H1 (cell line): ENCODE measurements at places on chromosomes 12 and 14. TPM values are rescaled to one million over a fixed set of nuclear protein-coding genes. Genes with fewer than 3 reads are reported as not detected.

GRCh38 chr12:107912421-107913004 is 138.0 kb downstream of the ASCL4 start:
- peak overlapping the region; percentile 69 for H3K4me3 ChIP-seq
- H3K27me3 ChIP-seq: no peaks in the 10 kb centered on the region; the same call in 1 of the 2 replicates
- no peak overlapping the region for H3K27ac ChIP-seq
- H3K36me3 ChIP-seq: no peaks in the 10 kb centered on the region
- DNase-seq: peak; percentile 98

DNA sequence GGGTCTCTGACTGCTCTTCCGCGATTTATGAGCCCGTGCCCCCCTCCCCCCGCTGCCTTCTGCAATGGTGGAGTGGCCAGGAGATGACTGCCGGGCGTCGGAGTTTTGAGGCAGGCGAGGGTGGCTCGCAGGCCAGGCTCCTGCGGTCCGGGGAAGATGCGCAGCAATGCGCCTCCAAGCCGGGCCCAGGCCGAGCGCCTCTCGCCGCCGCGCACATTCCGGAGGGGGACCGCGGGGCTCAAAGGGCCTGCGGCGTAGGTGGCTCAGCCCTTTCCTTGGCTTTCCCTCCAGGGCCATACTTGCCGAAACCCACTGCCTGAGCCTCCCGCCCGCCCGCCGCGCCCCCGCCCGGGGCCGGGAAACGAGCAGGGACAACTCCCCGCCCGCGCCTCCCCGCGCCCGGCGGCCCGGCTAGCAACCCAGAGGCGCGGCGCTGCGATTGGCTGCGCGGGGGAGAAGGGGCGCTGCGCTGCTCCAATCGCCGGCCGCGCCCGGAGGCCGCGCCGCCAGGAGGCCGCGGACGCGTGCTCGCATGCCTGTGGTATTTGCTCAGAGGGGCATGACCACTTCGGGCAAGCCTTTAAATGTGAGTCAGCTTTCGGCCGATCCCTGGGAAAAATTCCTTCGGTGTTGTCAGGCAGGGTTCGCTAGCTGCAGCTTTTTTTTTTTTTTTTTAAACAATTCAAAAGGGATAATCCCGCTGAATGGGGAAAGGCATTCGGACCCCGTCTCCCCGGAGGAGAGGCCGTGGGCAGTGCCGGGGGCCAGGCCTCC is 157.9 kb upstream of the PARP11 start:
- no peak overlapping the region; the same call in 1 of the 2 replicates for H3K4me3 ChIP-seq
- DNase-seq: peak; percentile 91

GRCh38 chr12:42172441-42173210 is 28.0 kb upstream of the GXYLT1 start:
- no peak for DNase-seq
- no peaks in the 10 kb centered on the region for H3K27me3 ChIP-seq
- H3K4me3 ChIP-seq: no peak overlapping the region
- H3K4me1 ChIP-seq: no peaks in the 10 kb centered on the region
- no peak overlapping the region for H3K27ac ChIP-seq
- no peaks in the 10 kb centered on the region for H3K36me3 ChIP-seq

DNA sequence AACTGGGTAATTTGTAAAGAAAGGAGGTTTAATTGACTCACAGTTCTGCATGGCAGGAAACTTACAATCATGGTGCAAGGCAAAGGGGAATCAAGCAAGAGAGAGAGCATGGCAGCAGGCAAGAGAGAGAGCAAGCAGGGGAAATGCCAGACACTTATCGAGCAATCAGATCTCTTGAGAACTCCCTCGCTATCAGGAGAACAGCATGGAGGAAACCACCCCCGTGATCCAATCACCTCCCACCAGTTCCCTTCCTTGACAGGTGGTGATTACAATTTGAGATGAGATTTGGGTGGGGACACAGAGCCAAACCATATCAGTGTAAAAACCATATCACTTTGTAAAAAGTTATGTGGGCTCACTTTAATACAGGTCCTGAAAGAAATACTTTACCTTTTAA is 56.4 kb upstream of the NEDD1 start:
- no peak overlapping the region for H3K4me3 ChIP-seq
- H3K4me1 ChIP-seq: no peaks in the 10 kb centered on the region
- DNase-seq: no peak
- no peaks in the 10 kb centered on the region for H3K27me3 ChIP-seq

DNA sequence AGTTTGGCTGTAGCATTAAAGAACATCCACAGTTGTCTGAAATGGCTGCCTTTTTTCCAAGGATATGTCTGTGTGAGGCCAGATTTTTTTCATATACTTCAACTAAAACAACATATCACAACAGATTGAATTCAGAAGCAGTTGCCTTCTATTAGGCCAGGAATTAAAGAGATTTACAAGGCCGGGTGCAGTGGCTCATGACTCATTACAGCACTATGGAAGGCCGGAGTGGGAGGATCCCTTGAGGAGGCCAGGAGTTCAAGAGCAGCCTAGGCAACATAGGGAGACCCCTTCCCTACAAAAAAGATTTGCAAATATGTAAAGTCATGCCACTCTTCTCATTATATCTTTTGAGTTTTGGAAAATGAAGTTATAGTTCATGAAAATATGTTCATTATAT is 108.6 kb downstream of the KTN1 start:
- H3K36me3 ChIP-seq: peaks cover 10% of the 10 kb centered on the region; the same call in 1 of the 2 replicates
- H3K27ac ChIP-seq: no peak overlapping the region
- no peaks in the 10 kb centered on the region for H3K27me3 ChIP-seq

GRCh38 chr14:98932431-98933325 is 339.3 kb downstream of the BCL11B start:
- no peak overlapping the region for H3K4me3 ChIP-seq
- no peak for DNase-seq
- H3K36me3 ChIP-seq: no peaks in the 10 kb centered on the region
- no peaks in the 10 kb centered on the region for H3K27me3 ChIP-seq

GRCh38 chr12:94202245-94203180 is 54.1 kb downstream of the PLXNC1 start:
- no peak overlapping the region for H3K27ac ChIP-seq
- no peaks in the 10 kb centered on the region for H3K4me1 ChIP-seq
- no peak for DNase-seq
- no peaks in the 10 kb centered on the region for H3K36me3 ChIP-seq
- H3K4me3 ChIP-seq: no peak overlapping the region

GRCh38 chr14:46063872-46064271 is 587.7 kb downstream of the RPL10L start:
- no peaks in the 10 kb centered on the region for H3K27me3 ChIP-seq
- H3K4me3 ChIP-seq: no peak overlapping the region
- H3K27ac ChIP-seq: no peak overlapping the region
- H3K4me1 ChIP-seq: no peaks in the 10 kb centered on the region
- no peak for DNase-seq

- DNase-seq: no peak
- H3K27me3 ChIP-seq: peaks cover 3% of the 10 kb centered on the region; the same call in 1 of the 2 replicates
- no peak overlapping the region for H3K27ac ChIP-seq
- H3K4me1 ChIP-seq: peaks cover 14% of the 10 kb centered on the region
- no peaks in the 10 kb centered on the region for H3K36me3 ChIP-seq
Measured at GRCh38 chr12:6193853-6194815, 6.1 kb upstream of the CD9 start.

DNA sequence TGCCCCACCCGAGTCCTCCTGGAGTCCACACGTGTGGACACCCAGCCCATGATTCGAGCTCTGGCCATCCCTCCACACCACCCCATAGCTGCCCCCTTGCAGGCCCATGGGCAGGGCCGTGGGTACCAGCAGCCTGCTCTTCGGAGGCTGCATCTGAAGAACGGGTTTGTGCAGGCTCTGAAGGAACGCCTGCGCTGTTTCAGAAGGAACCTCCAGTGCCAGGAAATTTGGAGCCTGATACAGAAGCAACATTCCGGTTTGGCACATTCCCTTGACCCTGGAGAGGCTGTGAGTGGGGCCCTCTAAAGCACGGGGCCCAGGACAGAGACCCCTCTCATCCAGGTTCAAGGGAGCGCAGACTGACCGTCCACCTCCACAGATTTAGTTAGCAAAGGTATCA is 57.0 kb downstream of the ZNF664 start:
- no peak overlapping the region for H3K27ac ChIP-seq
- no peaks in the 10 kb centered on the region for H3K36me3 ChIP-seq
- H3K4me1 ChIP-seq: no peaks in the 10 kb centered on the region
- no peaks in the 10 kb centered on the region for H3K27me3 ChIP-seq

- no peak for DNase-seq
- H3K27me3 ChIP-seq: no peaks in the 10 kb centered on the region
- H3K36me3 ChIP-seq: no peaks in the 10 kb centered on the region
- no peak within 1 kb of the TSS for H3K27ac ChIP-seq
Measured at GRCh38 chr12:55930771-55931316, at the start of gene DGKA. Gene DGKA, plus strand, starts transcription at chr12:55931162. Its CDS starts 5,342 bp downstream, at chr12:55936504.

DNA sequence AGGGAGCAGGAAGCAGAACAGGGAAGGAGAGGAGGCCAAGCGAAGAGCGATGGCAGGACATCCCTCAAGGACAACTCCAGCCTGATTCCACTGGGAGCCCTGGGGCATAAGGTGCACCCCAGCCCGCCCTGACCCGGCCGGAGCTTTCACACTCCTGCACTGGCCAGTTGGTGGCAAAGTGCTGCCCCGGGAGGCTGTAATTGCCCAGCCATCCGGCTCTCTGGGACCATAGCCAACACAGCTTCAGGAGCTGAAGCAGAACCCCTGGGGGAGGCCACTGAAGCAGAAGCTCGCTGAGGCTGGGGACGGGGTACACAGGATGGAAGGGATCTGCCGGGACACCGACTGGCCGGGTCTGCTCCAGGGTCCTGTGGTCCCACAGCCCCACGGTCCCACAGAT is 41.9 kb upstream of the BEGAIN start:
- H3K4me1 ChIP-seq: no peaks in the 10 kb centered on the region
- no peaks in the 10 kb centered on the region for H3K36me3 ChIP-seq
- H3K4me3 ChIP-seq: no peak overlapping the region
- H3K27ac ChIP-seq: no peak overlapping the region
- DNase-seq: no peak
- H3K27me3 ChIP-seq: peaks cover 2% of the 10 kb centered on the region; the same call in 1 of the 2 replicates

- DNase-seq: no peak
- H3K27ac ChIP-seq: no peak overlapping the region
Measured at GRCh38 chr12:122473543-122474323, 27.0 kb downstream of the ZCCHC8 start.

DNA sequence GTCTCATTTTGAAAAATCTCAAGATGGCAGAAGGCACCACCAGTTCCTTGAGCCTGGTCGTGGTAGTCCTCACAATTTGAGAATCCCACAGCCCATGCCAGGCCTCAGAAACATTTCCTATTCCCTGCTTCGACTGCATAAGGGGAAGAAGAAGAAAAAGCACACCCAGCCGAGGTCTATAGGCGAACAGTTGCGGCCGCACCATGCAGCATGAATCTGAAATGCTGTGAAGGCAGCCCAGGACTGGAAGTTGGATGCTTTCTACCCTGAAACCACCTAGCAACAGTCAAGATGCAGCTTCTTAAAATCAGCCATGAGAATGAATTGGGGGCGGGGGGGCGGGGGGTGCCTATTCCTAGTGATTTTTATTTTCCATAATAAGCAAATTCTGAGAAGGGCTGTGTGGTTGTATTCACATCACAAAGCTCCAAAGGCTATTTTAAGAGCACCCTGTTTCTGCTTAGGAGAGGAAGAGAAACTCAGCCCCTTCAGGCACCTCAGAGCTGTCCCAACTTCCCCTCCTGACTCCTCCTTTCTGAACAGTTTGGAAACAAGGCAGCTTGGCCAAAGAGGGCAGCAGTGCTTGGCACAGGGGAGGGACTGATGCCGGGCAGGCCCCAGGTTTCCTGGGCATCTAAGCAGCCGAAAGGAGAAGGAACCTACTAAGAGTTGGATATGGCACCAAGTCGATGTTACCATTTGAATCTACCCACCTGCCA is 172.5 kb upstream of the FOXN3 start:
- no peaks in the 10 kb centered on the region for H3K36me3 ChIP-seq
- H3K4me3 ChIP-seq: no peak overlapping the region
- no peak overlapping the region for H3K27ac ChIP-seq
- no peak for DNase-seq

- H3K4me3 ChIP-seq: no peak overlapping the region
- no peak overlapping the region for H3K27ac ChIP-seq
- DNase-seq: no peak
- H3K36me3 ChIP-seq: no peaks in the 10 kb centered on the region
- H3K4me1 ChIP-seq: no peaks in the 10 kb centered on the region
Measured at GRCh38 chr12:80230068-80230467, 130.7 kb downstream of the OTOGL start.

- peaks cover 18% of the 10 kb centered on the region for H3K4me1 ChIP-seq
- H3K27me3 ChIP-seq: no peaks in the 10 kb centered on the region
- no peak for DNase-seq
Measured at GRCh38 chr14:99777951-99778350, 15.3 kb upstream of the EML1 start.

Gene FGD6
- 22.4 and 24.3 TPM in 2 replicates for total RNA-seq

Gene TSHR
- not detected in 2 replicates for total RNA-seq

Gene ACAD10
- 23.3 and 23.5 TPM in 2 replicates for total RNA-seq

Gene PLCZ1
- not detected in 2 replicates for total RNA-seq

Gene FSCB
- total RNA-seq: not detected in 2 replicates

Gene RAB3IP
- 30.2 and 34.6 TPM in 2 replicates for total RNA-seq
